ENCODE measurements at places on chromosomes 6 and 20.

DNA sequence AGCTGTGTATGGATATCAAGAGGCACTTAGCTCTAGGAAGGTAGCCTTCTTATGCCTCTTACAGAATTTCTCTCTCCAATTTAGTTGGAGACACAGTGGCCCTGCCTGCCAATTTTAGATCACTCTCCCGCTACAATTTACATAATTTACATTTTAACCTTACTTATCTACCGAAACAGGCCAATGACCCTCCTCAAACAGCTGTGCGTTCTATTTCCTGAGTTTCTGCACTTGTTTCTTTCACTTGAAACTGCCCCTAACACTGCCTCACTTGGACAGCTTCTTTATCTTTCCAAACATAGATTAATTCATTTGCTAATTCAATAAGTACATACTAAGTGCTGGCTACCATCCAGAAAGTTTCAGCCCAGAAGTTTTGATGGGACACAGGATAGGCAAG lies 52.9 kb upstream of the HDDC2 start:
- DNase-seq, result no peak

GRCh38 chr20:8532169-8532568 lies 400.1 kb downstream of the PLCB1 start:
- no peak for DNase-seq

DNA sequence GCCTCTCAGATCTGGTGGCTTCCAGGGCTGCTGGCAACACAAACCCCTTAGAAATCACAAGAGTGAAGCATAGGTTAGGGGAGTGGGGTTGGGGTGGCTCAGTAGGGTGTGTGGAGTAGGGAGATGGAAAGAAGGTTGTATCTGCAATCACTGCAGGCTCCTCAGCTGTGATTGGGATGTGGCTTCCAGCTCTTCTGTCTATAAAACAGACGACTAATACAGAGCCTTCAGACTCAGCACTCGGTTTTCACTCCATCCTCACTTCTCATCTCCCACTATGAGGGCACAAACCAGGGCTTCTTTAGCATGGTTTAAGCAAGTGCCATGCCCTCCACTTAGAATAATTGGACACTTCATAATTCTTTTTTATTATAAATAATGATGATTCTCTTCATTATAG lies 46.4 kb upstream of the CAP2 start:
- DNase-seq, result no peak

GRCh38 chr6:18115356-18115755 lies 7.1 kb downstream of the NHLRC1 start:
- DNase-seq, result no peak

DNA sequence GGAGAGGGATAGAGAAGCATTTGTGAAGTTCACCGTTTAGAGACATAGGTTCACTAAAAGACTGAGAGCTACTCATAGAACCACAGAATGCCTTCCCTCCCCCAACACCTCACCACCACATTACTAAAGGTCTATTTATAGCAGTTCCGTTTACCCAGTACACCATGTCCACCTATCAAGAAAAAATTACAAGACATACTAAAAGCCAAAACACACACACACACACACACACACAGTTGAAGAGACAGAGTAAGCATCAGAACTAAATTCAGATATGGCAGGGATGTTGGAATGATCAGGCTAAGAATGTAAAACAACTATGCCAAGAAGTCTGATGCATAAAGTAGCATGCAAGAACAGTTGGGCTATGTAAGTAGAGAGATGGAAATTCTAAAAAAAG lies 52.3 kb downstream of the SLC22A3 start:
- no peak for DNase-seq

DNA sequence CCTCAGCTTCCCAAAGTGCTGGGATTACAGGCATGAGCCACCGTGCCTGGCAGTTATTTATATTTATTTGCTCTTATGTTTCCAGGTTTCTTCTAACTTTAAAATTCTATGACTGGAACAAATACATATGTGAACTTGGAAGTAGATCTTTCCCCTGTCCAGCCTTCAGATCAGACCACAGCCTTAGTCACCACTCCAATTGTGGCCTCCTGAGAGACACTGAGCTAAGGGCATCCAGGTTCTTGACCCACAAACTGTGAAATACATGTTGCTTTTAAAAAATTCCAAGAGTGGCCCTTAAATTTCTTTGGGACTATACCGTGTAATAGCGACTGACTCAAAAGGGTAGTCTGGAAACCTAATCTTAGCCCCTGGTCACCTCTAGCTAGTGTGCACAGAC lies 1.5 kb upstream of the ADGRG6 start:
- DNase-seq, result no peak

GRCh38 chr20:23641936-23642751 lies 4.4 kb upstream of the CST3 start:
- no peak for DNase-seq

- no peak for DNase-seq
Measured at GRCh38 chr6:16901306-16901705, 140.0 kb upstream of the ATXN1 start.

DNA sequence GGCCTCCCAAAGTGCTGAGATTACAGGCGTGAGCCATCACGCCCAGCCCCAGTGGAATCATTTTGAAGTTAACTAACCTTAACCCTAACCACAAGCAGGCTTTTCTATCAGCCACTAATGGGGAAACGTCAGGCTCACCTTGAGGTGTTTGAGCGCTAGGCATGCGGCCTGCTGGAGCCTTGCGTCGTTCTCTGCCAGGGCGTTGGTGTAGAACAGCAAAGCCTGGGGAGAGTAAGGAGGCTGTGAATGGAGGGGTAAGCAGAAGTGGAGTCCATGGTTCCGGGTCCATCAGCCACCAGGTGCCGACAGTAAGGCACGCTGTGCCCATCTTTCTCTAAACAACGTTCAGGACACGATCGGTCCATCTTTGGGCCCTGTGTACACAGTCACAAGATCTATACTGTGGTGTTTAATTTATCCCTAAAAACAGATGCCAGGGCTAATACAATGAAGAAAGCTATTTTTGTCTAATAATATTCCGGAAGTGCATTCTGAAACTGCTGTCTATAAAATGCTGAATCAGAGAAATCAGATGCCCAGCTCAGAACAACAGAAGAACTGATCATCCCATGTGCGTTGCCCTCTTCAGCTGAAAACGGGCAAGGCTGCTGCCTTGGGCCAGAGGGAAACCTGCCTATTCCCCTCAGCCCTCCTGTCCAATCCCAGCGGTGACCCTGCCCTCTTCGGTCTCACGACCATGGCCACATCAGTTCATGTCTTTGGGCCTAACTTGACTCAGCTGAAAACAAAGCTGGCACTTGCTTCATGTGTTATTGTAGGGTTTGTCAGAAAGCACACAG lies 79.6 kb downstream of the PTPN1 start:
- peak; percentile 78 for DNase-seq

DNA sequence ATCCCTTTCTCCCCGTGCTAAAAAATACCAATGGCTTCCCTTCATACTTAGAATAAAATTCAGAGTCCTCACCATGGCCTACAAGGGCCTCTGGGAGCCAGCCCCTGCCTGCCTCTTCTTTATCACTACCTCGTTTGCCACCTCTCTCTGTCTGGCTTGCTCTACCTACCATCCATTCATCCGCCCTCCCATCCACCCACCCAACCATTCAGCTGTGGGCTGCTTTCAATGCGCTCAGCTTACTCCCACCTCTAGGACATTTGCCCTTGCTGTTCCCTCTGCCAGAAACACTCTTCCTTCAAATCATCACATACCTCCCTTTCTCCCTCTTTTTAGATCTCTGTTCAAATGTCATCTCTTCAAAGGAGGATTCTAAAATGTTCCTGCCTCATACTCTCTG lies 44.4 kb downstream of the PACSIN1 start:
- DNase-seq, result peak; percentile 19

GRCh38 chr6:113979937-113980336 lies 9.0 kb upstream of the HDAC2 start:
- DNase-seq, result no peak

DNA sequence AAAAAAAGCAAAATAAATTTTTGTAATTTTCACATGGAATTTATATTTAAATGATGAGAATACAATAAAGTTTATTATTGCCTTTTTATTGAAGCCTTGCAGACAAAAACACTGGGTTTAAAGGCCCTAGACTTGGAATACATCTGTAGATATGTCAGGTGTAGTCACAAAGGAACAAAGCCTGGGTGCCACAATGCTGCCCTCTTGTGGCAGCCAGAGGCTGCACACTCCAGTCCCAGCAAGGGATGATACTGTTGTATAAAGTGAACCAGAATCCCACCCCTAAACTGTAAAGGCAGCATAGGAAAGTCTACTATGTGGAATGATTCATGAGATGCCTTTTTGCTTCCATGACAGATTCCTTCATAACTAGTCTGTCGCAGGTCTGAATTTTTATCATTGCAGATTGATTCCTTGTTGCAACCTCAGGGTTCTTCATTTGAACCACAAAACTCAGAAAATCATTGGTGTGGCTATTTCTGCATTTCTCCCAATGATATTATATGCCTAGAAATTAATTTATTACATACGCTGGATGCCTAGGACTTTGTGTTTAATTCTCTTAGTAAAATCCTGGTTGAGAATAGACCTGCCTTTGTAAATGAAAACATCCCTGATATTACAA lies 37.0 kb downstream of the MAK start:
- no peak for DNase-seq

DNA sequence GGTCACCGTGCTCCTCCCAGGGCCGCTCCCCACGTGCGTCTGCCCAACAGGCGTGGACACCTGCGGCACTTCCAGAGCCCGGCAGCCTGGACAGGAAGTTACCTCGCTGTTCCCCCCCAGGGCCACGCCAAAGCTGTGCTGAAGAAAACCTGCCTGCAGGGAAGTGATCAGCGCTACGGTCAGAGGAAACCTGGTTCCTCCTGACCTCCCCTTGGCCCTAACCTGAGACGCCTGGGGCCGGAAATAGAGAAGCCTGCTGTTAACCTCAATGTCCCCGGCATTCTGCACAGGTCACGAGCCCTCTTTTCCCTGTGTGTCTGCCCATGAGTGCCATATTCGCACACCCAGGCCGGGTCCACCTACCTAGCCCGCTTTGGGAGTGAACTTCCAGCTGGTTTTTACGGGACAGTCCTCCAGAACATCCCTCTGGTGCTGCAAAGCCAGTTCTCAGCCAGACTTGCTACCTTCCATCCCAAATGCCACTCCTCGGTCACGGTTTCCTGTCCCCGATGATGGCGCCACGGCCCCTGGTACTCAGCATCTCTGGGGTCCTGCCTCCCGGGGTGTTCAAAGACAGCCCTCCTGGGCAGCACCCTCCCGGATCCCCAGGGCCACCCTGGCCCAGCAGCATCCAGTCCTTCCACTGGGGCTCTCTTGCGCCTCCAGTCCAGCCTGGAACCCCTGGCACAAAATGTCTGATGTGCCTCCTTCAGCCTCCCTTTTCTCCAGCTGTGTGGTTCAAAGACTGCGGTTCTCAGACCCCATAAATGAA lies 12.0 kb upstream of the IRF4 start:
- DNase-seq, result peak; percentile 73

DNA sequence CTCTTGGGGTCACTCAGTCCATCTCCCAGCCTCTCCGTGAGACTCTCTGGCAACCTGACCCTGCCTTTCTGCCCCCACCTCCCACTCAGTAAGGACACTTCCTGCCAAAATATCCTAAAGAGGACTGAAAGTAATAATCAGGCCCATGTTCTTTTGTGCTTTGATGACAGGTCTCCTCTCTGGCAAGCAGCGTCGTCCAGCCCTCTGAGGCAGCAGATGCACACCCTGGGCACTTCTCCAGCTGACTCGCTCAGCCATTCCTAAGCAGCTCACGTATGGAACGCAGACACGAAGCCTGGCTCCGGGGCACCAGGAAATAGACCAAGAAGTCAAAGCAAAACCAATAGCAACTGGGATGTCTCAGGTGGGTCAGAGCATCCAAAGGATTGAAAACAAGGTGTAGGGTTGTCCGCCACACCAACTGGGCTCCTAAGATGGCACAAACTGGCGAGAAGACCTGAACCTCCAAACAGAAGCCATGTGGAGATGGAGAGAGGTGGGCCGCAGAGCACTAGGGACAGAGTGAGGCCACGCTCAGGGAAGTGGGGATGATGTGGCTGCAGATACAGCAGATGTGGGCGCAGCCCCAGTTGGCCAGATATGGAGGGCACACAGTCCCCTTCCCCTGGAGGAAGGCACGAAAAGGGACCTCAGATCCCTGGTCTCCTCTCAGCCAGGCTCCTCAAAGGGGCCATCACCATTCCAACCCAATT lies 99.3 kb downstream of the PRND start:
- DNase-seq, result no peak

GRCh38 chr6:93932175-93932574 lies 512.8 kb upstream of the EPHA7 start:
- DNase-seq, result no peak

DNA sequence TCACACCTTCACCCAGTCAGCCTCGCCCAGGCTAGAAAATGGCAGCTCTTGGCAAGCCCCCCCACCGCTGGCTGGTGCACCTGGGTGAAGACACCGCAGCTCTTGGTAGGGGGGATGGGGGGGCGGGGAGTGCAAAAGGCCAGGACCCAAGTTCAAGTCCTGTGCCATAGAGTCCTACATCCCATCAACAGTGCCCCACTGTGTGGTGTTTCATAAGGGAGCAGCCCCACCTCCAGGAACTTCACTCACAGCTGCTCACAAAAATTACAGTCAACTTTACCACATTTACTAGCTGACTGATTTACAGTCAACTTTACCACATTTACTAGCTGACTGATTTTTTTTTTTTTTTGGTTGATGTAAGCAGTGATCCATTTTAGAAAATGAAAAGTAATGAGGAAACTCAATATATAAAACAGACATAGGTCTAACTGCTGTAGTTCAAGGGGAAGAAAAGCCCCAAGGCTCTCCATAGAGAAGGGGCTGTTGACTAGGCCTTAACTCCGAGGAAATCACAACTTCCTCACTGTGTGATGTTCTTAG lies 208.9 kb upstream of the SNX9 start:
- no peak for DNase-seq

- no peak for DNase-seq
Measured at GRCh38 chr6:170307080-170307545, 555 bp downstream of the FAM120B start.

DNA sequence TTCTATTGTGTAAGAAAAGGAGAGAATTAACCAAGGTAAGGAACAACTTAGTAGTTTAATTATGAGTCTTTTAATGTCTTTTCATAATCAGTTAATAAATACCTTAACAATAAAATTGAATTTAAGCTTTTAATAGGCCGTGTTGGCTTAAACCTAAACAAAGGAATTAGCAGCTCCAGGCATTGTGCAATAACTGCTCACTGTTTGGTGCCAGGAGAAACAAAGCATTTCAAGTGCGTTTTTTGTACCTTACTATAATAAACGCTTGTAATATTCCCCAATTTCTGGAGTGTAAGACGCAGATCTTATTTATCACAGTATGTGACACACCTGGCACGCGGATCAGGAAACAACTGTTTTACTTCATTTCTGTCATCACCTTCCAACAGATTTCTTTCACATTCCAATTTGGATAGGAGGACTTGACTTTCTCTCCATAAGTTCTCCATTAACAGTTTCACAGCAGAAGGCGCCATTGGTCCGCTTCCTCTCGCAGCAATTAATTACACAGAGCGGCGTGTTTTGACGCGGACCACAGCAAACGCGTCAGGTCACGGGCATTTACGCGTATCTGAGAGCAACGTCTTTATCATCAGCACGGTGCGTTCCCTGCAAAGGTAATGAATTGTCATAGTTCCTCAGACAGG lies 335.8 kb upstream of the NT5E start:
- no peak for DNase-seq

- DNase-seq, result no peak
Measured at GRCh38 chr20:14313341-14314020, 23.9 kb downstream of the FLRT3 start.

Measured in RWPE2 (cell line).